ENCODE measurements at places on chromosomes 3 and 15.

DNA sequence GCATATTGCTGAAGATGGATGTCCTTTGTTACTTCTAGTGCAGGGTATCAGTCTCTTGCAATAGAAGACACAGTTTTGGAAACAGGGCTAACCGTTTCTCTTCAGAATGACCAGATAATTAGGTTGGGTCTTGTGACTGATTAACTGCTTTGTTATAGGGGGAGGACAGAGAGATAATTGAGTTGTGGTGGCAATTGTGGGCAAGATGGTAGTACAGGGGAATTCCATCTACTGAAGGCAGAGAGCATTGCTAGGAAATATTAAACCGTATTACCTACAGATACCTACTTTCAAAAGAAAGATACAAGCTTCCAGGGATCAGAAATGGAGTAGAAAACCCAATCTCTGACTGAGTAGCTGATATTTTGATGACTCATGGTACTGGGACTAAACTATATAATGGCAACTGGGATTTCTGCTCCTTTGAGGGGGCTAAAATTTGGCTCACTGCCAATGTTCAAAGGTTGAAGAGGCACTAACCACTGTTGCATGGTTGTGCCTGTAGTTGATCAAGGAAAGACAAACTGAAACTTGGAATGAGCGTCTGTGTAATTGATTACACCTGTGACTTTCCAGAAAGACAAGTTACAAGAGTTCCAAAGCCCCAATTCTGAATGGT is 4.2 kb downstream of the PRR23B start:
- no peak for DNase-seq

- DNase-seq: peak; percentile 62
Measured at GRCh38 chr15:79380755-79381497, 51.2 kb upstream of the MINAR1 start.

DNA sequence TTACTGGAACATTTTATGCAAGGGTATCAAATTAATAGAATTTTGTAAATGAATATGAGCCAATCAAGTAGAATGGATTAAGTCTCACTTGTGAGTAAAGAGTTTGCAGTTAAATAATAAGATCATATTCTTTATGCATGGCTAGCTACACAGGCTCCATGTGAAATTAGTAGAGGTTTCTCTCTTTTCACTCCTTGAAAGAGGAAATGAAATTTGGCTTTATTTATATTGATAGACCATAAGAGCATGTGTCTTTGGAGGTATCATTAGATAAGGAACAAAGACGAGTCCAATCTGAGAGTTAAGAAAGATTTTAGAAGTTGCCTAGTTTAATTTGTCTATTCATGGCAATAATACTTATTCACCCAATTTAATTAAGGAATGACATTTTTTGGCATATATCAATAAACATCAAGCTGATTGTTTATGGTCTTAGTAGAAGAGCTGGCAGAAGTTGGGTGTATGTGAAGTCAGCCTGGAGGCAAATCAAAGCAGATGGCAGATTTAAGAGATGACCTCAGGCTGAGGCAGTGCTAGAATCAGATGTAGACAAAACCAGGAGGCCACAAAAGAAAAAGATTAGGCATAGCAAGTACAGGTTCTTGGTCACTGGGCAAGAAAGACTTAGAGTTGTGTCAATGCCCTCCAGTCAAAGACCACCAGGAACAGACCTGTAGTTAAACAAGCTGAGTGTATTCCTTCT is 406.5 kb upstream of the ARHGEF26 start:
- DNase-seq: no peak

DNA sequence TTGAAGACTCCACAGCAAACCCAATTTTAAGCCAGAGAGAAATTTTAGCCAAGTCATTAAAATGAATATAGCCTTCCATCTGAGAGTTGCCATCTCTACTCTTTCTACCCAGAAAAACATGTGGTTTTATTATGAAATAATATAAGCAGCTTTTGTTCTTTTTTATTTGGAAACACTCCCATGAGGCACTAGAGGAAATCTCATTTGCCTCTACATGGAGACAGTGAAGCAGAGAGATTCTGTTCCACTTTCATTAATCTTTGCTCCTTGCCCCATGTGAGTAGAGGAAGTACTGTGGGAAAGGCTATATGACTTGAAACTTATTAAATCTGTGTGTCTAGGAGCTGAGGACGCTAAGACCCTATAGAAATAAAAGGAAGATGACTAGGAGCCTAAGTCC is 111.1 kb downstream of the P3H2 start:
- DNase-seq: no peak

DNA sequence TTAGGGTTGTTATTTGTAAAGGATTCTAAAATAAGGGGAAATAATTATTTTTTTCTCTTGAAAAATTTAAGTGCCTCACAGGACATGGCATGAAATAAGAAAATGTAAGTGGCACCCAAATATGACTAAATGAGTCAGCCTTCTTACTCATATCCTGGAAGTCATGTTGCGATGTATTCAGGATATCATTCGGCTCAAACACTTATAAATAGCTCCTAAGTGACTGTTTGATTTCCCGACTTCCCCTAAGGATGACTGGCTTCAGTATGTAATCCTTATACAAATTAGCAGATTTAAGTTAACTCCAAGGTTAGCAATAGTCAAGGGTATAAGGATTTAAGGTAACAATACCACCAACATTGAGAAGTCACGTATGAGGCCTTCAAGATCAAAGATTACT is 57.3 kb upstream of the OSTN start:
- DNase-seq: no peak

GRCh38 chr15:68650901-68651709 is 72.3 kb downstream of the CORO2B start:
- DNase-seq: no peak

- no peak for DNase-seq
Measured at GRCh38 chr3:122332551-122332950, 7.5 kb downstream of the CSTA start.

DNA sequence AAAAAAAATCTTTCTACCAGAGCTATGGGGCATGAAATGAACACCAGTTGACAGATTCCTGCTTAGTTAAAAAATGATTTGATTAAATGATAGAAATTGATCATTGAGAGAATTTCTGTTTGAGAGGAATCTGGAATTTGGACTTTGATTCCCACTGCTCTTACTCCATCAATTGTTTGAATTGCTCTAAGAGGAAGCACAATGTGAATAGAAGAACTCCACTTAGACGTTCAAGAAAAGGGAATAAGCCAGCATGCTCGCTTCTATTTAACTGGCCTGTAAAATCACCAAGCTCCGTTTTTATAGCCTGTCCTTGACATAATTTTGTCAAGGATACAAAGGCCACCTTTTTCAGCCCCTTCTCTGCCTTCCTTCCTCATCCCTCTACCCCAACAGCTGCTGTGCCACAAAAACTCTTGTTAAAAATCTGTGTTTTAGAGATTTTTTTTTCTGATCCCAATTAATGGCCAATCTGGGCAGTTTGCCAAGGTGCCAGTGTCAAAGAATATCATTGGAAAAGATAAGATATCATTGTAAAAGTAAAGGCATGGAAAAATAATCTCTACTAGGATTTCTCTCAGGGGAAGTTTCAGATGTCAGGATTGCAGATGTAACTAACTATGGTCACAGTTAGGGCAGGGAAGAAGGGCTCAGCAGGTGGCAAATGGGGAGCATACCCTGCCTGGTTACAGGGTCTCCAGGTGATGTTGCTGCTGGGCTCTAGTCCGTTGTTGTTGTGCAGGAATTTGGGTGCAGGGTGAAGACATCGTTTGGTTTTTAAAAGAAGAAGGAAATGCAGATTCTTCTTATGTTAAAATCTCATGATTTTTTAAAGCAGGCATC is 301.8 kb upstream of the PDZRN3 start:
- no peak for DNase-seq

GRCh38 chr3:196220991-196221390 is 4.7 kb downstream of the SLC51A start:
- DNase-seq: no peak

- no peak for DNase-seq
Measured at GRCh38 chr15:36966708-36967107, 133.6 kb downstream of the MEIS2 start.

- no peak for DNase-seq
Measured at GRCh38 chr3:128935922-128936321, 56.5 kb downstream of the ACAD9 start.

GRCh38 chr15:88487178-88487795 is 19.8 kb downstream of the MRPS11 start:
- DNase-seq: no peak

- peak; percentile 60 for DNase-seq
Measured at GRCh38 chr15:90231028-90232017, 2.4 kb downstream of the CIB1 start.

GRCh38 chr3:12840591-12841148 is 695 bp downstream of the RPL32 start:
- DNase-seq: no peak

DNA sequence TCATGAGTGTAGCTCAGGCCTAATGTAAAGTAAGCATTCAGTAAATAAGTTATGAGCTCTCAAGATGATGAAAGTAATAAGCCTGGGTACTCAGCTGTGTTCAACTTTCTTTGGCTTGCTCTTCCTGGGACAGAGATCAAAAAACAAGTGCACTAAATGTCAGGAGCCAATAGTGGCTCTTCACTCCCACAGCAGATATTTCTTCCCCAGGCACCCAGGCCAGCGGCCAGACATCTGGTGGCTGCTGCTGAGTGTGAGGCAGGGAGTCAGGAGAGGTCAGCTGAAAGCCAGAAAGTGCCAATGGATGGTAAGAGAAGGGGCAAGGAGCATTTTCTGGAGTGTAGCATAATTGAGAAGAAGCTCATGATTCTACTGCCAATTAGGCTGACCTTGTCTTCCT is 18.2 kb upstream of the ITGA11 start:
- no peak for DNase-seq

DNA sequence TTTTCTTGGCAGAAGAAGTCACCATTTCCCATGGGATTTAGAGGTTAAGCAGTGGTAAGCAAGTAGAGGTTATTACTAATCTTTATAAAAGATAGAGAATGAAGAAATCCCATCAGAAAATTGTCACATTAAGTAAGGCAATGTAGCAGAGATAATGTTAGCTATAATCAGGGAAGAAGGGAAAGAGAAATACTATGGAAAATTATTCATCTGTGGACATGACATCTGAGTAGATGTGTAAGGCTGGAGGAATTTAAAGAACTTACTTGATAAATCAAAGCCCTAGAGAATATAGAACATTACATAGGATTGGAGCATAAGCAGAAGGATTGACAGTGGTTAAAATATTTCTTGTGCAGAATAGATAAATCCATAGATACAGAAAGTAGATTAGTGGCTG is 553.1 kb upstream of the CBLB start:
- no peak for DNase-seq

DNA sequence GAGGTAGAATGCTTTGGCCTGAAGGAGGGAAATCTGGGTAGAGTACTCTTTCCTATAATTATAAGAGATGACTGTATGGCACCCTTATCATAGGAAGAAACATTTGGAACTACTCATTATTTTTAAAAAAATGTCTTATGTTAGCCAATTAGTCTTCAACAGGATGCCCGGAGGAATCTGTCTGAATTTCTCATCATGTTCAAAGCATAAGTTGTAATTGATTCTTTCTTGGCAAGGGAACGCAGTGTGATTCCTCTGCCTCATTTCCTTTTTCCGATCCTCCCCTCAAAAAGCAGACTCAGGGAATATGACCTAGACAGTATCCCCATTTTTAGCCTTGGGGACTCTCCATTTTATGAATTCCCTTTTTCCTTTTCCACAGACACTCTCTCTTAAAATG is 165.1 kb downstream of the IL5RA start:
- no peak for DNase-seq

GRCh38 chr15:84816694-84817465 is at the start of gene ALPK3:
TSS of gene ALPK3 (plus strand) at chr15:84817356. CDS start at chr15:84817453, 97 bp downstream.
- DNase-seq: no peak

DNA sequence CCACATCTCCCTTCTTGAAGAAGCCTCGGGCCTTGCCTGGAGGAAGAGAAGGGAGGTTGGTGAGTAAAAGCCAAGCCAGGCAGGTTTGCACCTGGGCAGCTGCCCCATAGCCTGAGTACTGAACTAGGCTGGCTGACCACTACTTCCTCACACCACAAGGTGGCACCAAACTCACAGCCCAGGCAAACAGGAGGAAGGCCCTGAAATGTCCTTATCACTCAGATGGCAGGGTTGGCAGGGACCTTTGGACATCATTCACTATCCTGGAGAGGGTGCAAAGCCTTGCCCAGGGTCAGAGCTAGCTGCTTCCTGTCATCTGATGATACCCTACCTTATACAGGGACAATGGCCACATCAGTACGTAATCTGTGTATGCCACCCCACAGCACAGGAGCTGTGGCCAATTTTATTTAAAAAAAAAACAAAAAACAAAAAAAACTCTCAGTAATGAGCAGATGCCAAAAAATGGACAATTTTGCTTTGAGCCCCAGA is 2.2 kb upstream of the GRAMD2A start:
- DNase-seq: peak; percentile 44

DNA sequence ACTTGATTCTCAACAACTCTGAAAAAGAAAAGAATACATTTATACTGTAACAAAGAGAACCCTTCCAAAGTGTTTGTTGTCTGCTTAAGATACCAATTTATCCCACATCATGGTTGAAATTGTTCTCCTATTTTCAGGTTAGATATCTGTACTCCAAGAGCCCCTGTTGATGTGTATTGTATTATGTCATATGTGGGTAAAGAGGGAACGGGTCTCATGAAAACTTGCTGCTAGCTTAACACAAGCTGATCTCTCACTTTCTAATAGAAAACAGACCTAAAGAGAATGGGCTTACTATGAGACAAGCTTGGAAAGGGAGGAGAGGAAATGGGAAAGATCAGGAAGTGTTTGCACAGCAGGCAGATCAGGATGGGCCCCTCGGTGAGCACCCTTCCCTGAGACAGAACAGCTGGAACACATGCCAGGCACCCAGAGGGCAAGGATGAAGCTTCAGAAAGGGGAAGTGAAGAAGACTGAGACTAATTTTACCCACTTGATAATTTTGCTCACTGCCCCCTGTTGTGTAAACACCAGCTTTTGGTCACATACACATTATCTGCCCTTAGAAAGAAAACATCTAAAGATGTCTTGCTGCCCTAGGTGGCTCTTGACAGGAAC is 747.9 kb upstream of the CCDC54 start:
- no peak for DNase-seq

DNA sequence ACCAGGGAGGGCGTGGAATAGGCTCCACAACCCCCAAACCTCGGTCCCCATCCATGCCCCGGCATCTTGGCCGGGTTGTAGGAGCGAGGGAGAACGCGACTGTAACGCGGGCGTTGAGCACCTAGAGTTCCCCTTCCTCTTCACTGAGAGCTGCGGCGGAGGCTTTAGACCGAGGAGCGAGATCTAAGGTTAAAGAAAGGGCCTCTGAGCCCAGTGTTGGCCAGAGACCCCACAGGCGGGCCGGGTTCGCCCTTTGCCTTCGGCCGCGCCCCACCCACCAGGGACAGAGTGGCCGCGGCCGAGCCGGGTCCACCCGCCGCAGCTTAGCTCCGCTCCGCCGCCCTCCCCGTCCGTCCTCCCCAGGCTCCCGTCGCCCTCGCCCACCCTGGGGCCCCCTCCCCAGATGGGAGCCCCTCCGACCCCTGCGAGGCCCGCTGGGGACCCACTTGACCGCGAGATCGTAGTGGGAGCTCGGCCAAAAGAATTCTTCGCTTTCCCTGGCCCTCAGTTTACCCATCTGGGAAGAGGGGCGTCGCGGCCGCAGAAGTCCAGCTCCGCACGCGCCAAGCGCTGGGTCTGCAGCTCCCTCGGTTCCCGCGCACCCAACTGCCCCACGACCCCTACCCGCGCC is 425 bp downstream of the ANPEP start:
- DNase-seq: no peak

All from activated CD8-positive, alpha-beta memory T cell treated with anti-CD3 and anti-CD28 coated beads for 1 hour (primary cell).